ENCODE measurements at places on chromosomes 16 and 17.

DNA sequence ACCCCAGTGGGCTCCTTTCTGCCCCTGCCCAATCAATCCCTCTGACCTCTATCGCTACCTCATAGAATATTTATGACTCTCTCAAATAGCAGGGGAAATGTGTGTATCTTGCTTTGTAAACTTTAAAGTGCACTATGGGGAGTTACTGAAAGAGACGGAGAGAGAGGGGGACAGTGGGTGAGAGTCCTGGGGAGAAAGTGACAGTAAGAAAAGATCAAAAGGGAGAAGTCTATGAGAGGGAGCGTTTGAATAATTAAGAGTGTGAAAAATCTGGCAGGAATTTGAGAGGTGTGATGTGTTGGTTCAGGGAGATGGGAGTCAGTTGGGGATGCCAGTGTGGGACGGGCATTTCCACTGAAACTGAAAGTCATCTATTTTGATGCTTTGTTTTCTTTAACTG is 32.6 kb downstream of the USP43 start:
- no peak for DNase-seq

DNA sequence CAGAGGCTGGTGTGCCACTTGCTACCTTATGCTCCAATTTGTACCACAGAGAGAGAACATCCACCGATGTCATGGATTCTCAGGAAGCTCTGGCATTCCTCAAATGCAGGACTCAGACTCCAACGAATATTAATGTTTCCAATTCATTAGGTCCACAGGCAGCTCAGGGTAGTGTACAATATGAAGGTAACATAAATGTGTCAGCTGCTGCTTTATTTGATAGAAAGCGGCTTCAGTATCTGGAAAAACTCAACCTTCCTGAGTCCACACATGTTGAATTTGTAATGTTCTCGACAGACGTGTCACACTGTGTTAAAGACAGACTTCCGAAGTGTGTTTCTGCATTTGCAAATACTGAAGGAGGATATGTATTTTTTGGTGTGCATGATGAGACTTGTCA is 16.1 kb downstream of the SLFN5 start:
- no peak for DNase-seq

GRCh38 chr17:76502341-76503211 is 1.4 kb upstream of the RHBDF2 start:
- no peak for DNase-seq

GRCh38 chr17:57888311-57889216 is 38.7 kb upstream of the MRPS23 start:
- DNase-seq: no peak

DNA sequence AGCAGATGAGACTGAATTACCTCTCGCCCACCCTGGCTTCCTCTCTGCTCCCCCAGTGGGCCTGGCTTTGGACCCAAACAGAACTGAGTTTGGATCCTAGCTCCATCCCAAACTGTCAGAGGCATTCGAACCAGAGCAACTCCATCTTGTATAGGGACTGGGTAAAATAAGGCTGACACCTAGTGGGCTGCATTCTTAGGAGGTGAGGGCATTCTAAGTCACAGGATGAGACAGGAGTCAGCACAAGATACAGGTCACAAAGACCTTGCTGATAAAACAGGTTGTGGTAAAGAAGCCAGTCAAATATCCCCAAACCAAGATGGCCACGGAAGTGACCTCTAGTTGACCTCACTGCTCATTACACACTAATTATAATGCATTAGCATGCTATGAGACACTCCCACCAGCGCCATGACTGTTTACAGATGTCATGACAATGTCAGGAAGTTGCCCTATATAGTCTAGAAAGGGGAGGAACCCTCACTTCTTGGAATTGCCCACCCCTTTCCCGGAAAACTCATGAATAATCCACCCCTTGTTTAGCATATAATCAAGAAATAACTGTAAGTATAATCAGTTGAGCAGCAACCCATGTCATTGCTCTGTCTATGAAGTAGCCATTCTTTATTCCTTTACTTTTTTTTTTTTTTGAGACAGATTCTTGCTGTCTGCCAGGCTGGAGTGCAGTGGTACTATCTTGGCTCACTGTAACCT is 44.4 kb downstream of the LYRM1 start:
- peak; percentile 40 for DNase-seq

GRCh38 chr17:36535669-36536081 is 888 bp downstream of the PIGW start:
- DNase-seq: no peak

GRCh38 chr17:2057760-2058585 is 3.1 kb downstream of the HIC1 start:
- peak; percentile 29 for DNase-seq

GRCh38 chr17:42682722-42683403 is 532 bp downstream of the CNTNAP1 start:
- peak; percentile 38 for DNase-seq

DNA sequence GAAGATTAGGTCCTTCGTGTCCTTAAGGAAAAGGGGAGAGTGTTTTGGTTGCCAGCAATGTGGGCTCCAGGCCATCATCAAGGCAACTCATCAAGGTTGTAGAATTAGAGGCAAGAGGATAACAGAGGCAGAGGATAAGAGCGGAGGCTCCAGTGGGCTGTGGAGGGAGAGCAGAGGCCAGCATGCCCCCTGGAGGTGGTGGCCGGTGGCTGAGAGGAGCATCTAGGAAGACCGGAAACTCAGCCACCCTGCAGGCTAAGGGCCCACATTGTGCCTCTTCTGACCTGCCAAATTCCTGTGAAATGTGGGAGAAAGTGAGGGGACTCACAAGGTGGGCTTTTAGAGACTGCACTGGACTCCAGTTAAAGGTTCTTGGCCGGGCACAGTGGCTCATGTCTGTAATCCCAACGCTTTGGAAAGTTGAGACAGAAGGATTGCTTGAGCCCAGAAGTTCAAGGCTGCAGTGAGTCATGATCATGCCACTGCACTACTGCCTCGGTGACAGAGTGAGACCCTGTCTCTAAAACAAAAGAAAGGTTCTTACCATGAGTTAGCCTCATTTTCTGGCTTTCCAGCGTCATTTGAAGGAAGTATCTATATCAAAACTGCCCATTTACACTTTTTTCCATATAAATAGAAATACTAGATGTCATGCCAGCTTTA is 62.7 kb upstream of the ADORA2B start:
- DNase-seq: no peak

GRCh38 chr16:73143576-73144422 is 95.9 kb upstream of the ZFHX3 start:
- no peak for DNase-seq

DNA sequence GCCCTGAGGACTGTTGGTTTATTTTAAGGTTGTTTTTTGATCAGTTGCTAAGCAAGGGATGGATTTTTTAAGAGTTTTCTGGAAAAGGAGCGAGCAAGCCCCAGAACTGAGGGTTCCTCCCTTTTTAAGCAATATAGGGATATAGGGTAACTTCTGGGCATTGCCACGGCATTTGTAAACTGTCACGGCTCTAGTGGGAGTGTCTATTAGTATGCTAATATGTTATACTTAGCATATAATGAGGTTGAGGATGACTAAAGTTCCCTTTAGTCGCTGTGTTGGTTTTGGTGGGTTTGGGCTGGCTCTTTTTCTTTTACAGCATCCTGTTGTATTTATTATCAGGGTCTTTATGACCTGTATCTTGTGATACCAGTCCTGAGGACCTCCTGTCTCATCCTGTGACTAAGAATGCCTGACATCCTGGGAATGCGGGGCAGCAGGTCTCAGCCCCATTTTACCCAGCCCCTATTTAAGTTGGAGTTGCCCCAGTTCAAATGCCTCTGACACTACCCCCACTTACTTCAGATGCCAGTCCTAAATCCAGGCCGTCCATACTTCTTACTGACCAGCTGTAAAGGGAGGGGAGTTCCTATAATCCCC is 59.4 kb downstream of the MFSD11 start:
- DNase-seq: no peak

DNA sequence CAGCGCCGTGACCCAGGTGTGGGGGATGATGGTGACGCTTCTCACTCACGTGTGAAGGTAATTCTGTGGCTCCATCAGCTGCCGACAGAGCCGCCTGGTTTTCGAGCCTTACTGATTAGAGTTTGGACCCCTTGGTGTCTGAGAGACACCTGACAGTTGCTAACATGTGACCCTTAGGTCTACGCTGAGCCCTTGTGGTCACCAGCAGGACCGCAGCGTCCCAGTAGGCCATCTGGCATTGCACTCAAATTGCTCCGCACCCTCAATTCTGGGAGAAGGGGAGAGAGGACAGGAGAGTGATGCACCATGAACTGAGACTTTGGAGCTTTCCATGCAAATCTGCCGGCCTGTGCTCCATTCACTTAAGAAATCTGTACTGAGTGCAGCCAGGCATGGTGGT is 2.5 kb downstream of the FLYWCH1 start:
- DNase-seq: no peak

DNA sequence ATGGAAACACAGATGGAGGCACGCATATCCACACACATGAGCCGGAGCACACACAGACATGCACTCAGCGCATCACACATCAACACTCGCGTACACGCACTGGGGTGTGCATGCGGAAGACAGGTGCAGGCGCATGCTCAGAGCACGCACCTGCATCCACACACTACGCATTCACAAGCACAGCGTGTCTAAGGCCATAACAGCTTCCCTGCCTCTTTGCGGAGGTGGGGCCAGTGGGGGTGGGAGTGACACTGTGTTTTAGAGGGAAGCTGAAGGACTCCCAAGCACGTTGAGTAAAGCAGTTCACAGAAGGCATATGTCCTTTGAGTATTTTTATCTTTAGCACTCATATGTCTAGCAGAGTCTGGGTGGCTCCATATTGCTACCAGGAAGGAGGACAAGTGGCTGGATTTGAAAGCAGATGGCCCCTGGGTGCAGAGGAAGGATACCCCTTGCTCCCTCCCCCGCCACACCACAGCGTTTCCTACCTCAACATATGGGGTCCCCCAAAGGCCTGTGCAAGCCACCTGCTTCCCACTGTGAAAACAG is 68.6 kb upstream of the TOB1 start:
- DNase-seq: no peak

DNA sequence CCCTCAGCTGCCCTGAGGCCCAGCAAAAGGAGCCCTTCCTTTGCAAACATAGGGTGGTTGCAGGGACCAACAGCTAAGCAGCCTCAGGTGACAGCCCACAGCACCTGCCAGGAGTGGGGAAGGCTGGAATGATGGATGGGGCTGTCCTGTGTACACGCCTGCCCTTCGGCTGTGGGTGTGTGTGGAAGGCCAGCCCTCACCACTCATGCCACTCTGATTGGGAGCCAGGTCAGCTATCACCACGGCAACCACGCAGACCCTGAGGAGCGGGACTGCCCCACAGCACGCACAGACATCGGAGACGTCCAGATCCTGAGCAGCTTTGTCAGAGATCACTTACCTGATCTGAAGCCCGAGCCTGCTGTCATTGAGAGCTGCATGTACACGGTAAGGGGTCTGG is 11.9 kb downstream of the PIPOX start:
- DNase-seq: no peak

DNA sequence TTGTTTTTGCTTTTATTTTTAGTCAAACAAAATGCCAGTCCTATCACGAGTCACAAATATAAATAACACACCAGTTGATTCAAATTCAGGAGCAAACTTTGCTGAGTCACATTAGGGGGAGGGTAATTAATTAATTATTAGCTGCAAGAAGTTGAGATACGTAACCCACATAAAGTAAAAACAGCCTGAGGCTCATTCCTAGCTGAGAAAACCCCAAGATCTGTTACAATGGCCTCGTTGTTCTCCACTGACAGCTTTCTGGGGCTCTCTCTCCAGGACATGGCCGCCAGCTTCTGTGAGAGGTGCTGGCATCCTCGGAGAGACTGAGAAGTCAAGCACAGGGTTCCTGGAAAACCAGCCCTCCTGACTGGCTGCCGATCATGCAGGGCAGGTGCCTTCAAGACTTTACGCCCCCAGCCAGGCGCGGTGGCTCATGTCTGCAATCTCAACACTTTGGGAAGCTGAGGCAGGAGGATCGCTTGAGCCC is 11.1 kb downstream of the RAB40B start:
- no peak for DNase-seq

DNA sequence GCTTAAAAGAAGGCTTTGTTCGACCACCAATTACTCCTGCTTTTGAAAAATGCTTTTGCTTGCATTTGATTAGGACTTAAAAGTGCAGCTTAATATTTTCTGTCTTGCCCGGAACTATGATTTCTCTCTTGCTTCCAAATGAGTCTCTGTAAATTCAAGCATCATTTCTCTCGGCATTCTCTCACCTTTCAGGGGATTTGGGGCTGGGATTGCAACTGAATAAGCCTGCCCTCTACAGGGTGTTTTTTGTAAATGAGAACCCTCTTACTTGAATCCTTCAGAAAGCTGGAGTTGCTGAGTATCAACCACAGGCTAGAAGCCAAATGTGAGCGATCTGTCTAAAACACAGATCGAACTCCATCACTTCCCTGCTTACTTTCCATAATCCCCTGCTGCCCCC is 234.6 kb downstream of the TMEM114 start:
- no peak for DNase-seq

DNA sequence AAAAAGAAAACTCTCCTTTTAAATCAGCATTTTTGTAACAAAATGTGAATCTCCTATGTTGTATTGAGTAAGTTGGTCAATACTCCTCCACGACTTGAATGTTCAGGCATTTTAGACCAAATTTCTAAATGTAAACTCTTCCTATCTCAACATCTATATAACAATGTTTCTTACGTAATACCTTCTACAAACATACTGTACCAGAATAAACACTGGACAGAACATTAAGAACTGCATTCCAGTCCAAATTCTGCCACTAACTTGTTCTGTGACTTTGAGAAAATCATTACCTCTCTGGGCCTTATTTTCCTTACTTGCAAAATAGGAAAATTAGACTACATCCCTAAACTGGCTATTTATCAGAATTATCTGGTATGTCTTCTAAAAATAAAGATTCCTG is 40.1 kb downstream of the AKAP10 start:
- no peak for DNase-seq

- DNase-seq: no peak
These were observed 842 bp downstream of the MRPL10 start for GRCh38 chr17:47830396-47831002.

DNA sequence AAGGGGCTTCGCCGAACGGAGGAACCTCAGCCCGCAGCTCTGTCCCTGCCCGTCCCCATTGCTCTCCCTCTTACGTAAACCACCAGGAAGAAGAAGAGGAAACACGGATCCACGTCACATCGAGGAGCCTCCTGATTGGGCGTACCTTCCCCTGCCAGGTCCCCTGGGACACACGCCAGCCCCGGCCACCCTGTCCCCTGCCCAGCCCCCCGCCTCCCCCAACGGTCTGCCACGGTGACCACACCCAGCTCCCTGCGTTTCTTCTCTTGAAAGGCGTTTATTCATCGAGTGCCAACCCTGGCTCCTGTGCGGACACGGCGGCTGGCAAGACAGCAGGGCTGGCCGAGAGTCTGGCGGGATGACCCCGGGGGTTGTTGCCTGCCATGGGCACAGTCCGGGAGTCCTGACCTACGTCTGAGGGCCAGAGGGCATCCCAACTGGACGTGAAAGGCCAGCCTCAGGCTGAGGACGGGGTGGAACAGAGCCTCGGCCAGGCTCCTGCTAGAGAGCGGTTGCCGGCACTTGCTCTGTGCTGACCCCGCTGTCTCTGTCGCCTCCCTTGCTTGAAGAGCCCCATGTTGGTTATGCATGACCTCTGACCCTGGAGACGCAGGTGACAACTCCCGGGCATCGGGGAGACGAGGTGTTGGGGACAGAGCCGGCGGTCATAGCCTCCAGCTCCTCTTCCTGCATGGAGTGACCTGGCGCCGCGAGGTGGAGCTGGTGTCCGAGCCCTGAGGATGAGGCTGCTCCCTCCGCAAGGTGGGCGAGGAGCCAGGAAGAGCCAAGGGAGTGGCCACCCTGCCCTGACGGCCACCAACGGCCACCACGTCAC is 40.5 kb upstream of the ACSF3 start:
- no peak for DNase-seq

- DNase-seq: no peak
These were observed 24.2 kb downstream of the PLD6 start for GRCh38 chr17:17181666-17182597.
